ENCODE measurements at places on chromosomes 1 and 21.

- DNase-seq = peak; percentile 49
Measured at GRCh38 chr1:59015708-59016107, 231.9 kb upstream of the JUN start.

DNA sequence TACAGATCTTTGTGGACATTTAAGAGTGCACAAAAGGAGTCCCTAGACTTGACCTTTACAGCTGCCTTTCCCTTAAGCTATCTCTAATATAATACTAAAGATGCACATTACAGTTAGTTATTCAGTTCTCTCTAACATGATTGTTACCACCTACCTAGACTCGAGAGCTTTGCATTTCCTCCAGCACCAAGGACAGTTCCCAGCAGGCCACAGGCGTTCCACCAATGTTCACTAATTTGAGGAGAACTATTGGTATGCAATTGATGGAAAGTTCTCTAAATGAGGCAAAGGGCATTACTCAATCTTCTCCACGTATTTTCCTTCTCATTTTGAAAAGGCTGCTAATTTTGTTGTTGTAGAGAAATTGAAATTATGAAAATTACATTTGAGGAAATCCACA, 5.4 kb upstream of the NTNG1 start:
- DNase-seq = peak; percentile 11

DNA sequence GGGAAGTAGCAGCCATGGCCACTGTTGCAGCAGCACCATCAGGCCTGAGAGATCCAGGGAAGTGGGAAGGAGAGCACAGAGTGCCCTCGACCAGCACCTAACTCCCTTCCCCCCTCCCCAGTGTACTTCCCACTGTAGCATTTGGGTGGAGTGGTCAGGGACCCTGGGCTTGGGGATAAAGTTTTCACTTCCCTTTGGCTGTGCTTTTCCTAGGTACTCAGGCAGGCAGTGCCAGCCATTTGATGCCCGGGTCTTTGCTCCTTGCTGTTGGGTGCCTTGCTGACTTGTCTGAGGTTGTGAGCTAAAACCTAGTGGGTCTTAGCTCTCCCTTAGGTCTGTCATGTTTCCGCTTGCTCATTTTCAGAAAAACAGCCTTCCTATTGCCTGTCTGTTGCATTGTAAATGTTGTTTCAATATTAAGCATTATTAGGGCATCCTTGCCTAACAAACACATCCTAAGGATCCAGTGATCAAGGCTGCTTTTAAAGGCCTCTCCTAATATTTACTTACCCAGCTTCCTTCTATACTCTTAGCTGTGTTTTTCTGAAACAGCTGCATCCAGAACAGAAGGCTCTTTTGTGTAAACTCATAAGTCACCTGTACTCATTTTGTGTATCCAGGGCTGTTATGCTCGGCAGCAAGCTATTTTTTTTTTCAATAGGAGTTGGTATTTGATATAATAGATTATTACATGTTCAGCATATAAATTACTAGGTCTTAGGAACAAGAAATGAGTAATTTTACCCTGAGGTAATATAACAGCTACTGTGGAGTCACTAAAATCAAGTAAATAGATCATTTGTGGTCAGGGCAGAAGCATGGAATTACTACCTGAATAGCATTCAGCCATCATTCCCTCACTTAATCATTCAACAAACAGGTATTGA, 418.6 kb upstream of the PROX1 start:
- DNase-seq = no peak

DNA sequence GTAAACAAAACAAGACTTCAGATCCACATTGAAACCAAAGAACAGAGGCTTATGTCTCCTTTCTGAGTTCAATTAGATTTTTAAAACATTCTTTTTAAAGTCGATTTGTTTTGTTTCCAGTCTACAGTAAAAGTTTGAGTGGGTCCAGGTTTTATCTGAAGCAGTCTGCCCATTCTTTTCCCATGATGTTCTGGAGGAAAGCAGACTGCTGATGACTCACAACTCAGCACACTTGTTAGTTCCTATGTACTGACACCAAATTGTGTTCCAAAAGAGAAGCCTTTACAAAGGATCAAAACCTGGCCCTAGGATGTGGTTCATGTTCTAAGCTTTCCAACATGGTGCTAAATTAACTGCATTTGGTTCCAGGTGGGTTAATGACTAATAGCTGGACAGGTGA, 11.4 kb upstream of the CCN1 start:
- peak; percentile 68 for DNase-seq

- no peak for DNase-seq
Measured at GRCh38 chr1:110083866-110084226, 13.4 kb upstream of the ALX3 start.

DNA sequence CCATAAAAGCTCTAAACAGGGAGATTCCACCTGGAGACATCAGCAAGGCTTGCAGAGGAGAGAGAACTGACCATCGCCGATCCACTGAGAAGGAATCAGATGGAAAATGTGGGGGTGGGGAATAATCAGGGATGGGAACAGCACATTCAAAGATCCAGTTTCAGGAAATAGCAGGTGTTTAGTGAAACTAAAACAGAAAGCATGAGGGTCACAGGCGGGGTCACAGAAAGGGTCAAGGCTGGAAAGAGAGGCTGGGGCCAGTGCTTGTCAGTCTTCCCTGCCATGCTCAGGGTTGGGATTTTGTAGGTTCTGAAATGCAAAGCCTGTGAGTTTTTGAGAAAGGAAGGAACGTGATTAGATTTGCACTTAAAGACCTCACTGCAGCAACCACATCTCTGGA, 103.2 kb downstream of the HLCS start:
- DNase-seq = no peak

GRCh38 chr1:187836557-187836956, 1007.8 kb downstream of the PLA2G4A start:
- DNase-seq = no peak

GRCh38 chr1:78170859-78171258, 125.1 kb downstream of the GIPC2 start:
- DNase-seq = no peak

GRCh38 chr1:24643363-24644099, 429 bp downstream of the SRRM1 start:
- DNase-seq = no peak

DNA sequence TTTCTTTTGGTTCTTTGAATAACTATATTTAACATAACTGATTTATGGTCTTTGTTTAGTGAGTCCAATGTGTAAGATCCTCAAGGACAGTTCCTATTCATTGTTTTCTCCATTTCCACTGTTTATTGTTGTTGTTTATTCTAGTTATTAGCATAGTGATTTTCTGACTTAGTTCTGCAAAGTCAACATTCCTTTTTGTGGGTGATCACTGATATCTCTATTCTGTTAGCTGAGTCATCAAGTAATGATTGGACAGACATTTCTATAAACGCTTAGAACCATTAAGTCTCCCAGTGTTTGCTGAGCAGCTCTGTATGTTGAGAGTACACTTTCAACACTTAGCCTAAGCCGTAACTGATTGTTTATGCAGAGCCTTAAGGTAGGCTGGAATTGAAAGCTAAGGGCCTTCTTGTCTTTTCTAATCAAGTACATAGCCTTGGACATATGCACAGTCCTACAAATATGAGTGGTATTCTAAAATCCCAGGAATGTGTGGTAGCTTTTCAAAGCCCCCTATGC, 87.1 kb downstream of the SLC5A9 start:
- DNase-seq = no peak

DNA sequence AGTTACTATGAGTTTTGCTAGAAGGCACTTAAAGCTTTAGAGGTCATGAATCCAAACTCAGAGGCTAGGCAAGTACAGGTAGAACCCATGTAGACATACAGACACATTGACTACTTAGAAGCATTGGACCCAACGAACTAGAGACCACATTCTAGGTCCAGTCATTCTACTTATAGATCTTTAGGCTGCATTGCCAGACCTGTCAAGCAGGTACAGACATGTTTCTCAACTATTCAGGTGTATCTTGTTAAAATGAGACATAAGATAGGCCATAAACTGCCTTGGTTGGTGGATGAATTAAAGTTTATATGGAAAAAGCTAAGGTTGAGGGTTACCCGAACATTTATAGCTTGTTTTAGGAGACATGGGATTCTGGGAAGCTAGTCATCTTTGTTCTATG, 6.5 kb downstream of the ZP4 start:
- no peak for DNase-seq

DNA sequence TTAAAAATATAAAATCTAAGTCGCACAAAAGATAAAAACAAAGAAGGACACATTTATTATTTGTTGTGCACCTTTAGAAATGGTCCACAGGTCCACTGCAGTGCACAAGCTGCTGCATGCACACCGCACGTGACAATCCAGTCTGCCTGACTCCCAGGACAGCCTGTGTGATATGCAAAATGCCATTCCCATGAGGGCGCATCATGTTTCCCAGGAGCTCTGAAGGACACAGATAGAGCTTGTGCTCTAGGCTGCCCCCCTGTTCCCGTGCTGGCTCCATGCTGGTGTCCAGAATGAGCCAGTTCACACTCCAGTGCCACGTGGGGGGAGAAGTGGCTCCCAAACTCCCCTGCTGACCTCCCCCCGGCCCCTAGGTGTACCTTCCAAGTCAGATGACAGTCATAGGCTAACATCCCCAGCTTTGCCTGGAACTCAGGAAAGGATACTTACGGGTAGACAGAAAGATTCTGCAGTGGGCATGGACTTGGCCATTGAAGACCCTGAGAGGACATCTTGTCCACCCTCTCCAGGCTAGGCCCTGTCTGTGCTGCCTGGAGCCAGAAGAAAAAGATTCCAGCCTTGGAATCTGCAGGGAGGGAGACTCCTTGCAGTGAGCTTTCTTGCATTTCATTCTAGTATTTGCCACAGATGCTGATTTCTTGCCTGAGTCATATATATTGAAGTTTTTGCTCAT, 26.3 kb downstream of the RAB7B start:
- DNase-seq = peak; percentile 23

- DNase-seq = no peak
Measured at GRCh38 chr1:41515131-41515678, 30.7 kb upstream of the EDN2 start.

GRCh38 chr1:175673371-175674150, 69.8 kb downstream of the TNR start:
- DNase-seq = no peak

GRCh38 chr1:32062867-32063230, 9.9 kb upstream of the TMEM39B start:
- DNase-seq = no peak

DNA sequence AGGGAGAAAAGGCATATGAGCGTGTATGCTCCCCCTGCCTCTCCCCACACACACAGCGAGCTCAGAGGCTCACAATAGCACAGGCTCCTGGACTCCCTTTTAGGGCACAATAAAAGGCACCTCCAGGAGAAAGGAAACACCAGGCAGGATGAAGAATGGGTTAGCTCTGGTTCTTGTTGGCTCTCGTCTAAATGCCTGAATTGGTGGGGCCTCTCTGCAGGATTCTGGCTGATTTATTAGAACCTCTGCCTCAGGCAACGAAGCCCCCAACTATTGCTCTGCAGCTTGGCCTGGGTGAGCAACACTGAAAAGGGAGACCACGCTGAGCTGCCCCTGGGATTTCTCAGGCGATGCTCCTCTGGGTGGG, 590.9 kb upstream of the PLXNA2 start:
- no peak for DNase-seq

- DNase-seq = no peak
Measured at GRCh38 chr1:169680377-169681019, 30.9 kb downstream of the SELL start.

DNA sequence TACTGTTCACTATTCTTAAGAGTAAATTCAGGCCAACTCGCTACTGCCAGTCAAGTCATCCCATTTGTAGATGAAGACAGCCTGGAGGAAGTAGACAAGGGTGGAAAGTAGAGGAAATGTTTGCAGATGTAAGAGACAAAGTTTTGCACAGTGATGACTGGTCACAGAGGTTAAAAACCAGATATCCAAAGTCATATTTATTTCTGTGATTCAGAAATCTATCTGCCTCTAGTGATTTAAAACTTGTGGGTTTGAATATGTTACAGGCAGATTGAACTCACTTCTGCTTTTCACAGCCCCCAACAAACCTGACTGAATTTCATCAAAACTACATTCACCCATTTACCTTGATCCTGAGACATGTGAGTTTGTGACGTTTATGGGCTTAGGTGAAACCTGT, 484.7 kb upstream of the C1orf87 start:
- no peak for DNase-seq

DNA sequence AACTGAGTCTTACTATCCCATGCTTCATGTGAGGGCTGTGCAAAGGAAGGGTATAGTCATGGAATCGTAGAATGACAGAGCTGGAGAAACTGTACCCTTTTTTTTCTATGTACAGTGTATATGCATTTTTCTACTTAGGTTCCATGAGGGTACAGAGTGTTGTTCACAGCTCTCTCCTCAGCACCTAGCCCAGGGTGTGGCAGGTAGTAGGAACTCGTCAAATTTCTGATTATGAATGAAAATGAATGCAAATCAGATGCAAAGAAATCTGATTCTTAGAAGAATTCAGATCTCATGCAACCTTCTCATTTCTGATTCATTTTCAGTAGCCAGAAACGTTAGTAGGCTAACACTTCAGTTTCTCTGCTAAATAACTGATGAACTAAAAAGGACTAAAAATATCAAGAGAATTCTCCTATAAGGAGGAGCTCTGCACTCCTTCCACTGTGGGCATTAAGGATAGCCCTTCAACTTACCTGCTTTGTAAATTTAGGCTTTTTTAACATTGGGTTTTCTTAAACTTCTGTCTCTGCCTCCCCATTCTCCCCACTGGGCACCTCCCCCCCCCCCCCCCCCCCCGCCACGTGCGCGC, 18.0 kb upstream of the HHAT start:
- no peak for DNase-seq

DNA sequence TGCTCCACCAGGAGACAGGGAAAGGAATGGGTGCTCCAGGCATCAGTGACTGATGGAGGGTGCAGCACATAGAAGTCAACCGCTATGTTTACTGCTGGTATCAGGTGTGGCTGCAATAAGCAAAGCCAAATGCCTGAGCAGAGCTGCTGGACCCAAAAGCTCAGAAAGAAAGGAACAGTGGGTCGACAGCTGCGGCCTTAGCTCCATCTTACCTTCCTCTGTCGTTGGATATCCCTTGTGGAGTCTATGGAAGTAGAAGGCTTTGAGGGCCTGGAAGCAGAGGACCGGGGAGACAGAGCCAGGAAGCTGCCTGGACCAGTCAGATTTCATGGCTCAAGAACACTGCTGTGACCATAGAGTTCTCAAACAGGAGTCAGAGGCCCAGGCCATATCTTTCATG, 45.3 kb downstream of the RIMS3 start:
- no peak for DNase-seq

GRCh38 chr1:160122978-160123495, 7.5 kb downstream of the ATP1A2 start:
- no peak for DNase-seq

GRCh38 chr1:228739826-228740225, 4.5 kb downstream of the RHOU start:
- DNase-seq = no peak

GRCh38 chr1:76068953-76069561, 5.5 kb upstream of the ST6GALNAC3 start:
- DNase-seq = no peak

All from AG04450 (cell line).